ENCODE measurements at places on chromosomes 2 and 18. TPM values are rescaled to one million over a fixed set of nuclear protein-coding genes. Genes with fewer than 3 reads are reported as not detected.

GRCh38 chr2:176079285-176079830 lies 4.4 kb downstream of the EVX2 start:
- no peak for DNase-seq

- no peak for DNase-seq
These were observed 87.7 kb downstream of the RAPGEF4 start for GRCh38 chr2:172823261-172823850.

DNA sequence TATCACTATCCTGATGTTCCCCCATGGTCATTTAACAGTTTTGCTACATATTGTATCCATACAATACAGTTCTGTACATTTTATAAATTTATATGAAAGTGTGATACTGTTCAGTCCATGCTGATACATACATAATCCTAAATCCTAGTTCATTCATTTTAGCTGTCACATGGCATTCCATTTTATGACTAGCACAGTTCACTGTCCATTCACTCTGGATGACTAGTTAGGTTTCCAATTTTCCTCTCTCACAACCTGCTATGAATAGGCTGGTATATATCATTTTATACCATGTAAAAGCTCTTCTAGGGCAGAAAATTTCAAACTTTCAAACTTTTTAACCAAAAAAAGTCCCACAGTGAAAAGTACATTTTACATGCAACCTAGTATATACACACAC lies 15.2 kb downstream of the SMAD2 start:
- peak; percentile 33 for DNase-seq

DNA sequence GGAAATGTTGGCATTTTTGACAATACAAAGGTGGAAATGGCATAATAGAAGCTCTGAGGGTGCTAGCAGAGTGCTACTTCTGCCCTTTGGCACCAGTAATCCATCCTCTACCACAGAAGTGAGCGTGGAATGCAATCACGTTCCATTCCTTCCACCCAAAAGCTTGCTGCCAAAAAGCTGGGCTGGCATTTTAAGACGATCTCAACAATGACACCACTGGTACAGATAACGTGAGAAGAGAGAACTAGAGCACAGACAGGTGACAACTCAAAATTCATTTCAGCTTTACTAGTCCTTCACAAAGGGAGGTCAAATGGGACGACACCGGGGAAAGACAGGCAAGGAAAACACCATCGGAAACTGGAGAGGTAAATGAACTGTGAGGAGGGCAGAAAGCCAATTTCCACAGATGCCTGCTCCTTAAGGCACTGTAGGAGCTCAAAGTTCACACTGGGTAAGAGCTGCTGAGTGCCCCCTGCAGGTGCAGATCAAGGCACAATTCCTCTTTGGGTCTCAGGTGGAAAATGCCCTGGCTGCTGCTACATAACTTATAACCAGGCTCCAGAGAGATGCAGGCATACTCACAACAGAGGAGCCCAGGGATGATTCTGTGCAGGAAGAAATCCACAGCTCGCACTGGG lies 50.7 kb upstream of the RNU4ATAC start:
- DNase-seq = peak; percentile 40

DNA sequence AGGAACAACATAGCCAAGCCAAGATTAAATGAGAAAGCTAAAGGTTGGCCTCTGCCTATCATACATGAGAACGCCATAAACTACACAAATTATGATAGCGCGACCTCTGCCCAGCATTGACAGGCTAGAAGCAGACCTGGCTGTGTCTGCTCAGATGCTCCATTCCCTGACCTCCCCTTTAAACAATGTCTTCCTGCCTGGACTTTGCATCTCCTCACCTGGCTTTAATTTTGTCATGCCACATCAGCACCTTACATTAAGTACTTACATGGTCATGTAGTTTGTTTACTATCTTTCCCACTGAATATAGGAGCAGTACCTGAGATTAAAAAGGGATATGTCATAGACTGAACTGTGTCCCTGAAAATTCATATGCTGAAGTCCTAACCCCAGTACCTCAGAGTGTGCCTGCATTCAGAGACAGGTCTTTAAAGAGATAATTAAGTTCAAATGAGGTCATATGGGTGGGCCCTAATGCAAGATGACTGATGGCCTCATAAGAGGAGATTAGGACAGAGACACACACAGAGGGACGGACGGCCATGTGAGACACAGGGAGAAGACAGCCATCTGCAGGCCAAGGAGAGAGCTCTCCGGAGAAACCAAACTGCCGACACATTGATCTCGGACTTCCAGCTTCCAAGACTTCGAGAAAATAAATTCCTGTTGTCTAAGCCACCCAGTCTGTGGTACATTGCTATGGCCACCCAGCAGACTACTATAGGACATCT lies 103.7 kb downstream of the BIN1 start:
- no peak for DNase-seq

GRCh38 chr2:216317831-216318520 lies 54.3 kb downstream of the MARCHF4 start:
- no peak for DNase-seq

DNA sequence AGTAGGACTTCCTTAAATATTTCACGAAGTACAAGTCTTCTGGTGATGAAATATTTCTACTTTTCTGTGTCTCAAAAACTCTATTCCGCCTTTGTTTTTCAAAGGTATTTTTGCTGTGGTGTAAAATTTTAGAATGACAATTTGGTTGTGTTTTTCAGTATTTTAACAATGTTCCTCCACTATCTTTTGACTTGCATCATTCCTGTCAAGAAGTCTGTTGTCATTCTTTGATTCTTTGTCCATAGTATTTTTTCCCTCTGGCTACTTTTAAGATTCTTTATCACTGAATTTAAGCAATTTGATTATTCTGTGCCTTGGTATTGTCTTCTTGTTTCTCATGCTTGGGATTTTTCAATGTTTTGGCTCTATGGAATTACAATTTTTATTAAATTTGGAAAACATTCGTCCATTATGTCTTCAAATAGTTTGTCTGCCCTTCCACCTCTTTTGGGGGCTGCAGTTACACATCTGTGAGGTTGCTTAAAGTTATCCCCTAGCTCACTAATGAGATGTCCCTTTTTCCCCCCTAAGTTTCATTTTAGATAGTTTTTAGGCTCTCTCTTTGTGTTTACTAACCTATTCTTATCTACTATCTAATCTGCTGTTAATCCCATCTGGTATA lies 76.0 kb downstream of the CAB39 start:
- no peak for DNase-seq

DNA sequence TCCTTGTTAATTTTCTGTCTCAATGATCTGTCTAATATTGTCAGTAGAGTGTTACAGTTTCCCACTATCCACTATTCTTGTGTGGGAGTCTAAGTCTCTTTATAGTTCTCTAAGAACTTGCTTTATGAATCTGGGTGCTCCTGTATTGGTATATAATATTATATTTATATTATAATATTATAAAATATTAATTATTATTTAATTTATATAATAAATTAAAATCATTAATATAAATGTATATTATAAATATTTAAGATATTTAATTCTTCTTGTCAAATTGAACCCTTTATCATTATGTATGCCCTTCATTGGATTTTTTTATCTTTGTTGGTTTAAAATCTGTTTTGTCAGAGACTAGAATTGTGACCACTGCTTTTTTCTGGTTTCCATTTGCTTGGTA lies 1950.2 kb upstream of the LRRTM1 start:
- DNase-seq = no peak

GRCh38 chr18:12233378-12233777 lies 20.8 kb upstream of the CIDEA start:
- no peak for DNase-seq

DNA sequence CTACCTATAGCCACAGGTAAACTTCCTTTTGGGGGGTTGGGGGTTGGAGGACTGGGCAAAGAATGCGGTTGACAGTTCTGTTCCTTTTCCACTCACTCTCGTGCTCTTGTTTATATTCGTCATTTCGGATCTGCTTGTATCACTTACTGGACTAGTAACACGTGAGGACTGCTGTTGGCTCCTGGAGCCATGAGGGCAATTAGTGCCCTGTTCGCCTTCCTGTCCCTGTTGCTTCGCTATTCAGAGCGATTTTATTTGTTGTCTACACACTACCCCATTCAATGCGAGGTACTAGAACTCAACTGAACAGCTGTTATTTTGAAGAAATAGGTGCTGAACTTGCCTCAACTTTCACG lies 1.1 kb downstream of the KCNJ3 start:
- no peak for DNase-seq

GRCh38 chr2:176158855-176159662 lies 2.0 kb downstream of the HOXD3 start:
- DNase-seq = no peak

DNA sequence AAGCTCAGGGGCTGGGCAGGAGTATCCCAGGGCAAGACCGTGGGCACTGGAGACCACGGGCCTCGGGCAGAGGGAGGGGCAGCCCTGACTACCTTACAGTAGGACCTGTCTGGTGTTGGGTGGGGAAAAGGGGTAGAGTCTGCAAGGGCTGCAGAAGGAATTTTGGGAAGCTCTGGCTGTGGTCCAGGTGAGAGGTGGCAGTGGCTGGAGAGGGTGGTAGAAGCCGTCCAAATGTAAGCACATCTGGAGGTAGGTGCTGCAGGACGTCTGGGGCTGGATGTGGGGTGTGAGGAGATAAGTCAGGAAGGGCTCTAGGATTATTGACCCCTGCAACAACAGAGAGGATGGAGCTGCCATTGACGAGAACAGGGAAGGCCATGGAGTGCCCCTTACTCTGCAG lies 486.7 kb downstream of the EIPR1 start:
- DNase-seq = no peak

GRCh38 chr2:167732326-167732725 lies 515.1 kb downstream of the STK39 start:
- no peak for DNase-seq

- no peak for DNase-seq
These were observed 270.0 kb downstream of the SLC8A1 start for GRCh38 chr2:40181855-40182254.

DNA sequence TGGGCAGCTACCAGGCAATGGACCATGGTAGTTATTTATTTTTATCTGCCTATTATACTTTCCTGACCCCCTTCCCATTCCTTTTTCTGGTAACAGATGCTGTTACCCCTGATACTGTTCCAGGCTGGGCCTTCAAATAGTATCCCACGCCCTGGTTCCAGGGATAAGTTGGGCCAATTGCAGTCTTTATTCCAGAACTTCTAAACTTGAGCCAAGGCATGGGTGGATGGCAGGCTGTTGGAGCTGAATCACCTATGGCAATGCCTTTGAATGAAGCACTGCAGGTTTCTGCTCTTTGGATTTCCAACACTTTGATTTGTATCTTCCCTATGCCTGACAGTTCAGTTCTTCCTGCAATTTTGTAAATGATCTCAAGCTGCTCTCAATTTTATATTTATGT lies 99.2 kb upstream of the LHCGR start:
- no peak for DNase-seq

Gene CSRNP3
- 0.26 TPM for total RNA-seq

Gene SCRN3
- 20.0 TPM for total RNA-seq

Gene KCNS3
- 3.7 TPM for total RNA-seq

Gene STEAP3
- total RNA-seq = 8.1 TPM

Gene SP5
- total RNA-seq = not detected

Gene EVA1A
- 4.6 TPM for total RNA-seq

Gene SNORC
- total RNA-seq = 0.53 TPM

Gene RFX8
- not detected for total RNA-seq

Gene ACMSD
- not detected for total RNA-seq

Gene ASXL3
- under 0.01 TPM for total RNA-seq
